ENCODE measurements at places on chromosomes 13 and 19. TPM values are rescaled to one million over a fixed set of nuclear protein-coding genes. Genes with fewer than 3 reads are reported as not detected.

GRCh38 chr19:47321630-47322029 lies 10.3 kb upstream of the C5AR2 start:
- H3K36me3 ChIP-seq = no peaks in the 10 kb centered on the region
- peaks cover 2% of the 10 kb centered on the region for H3K4me1 ChIP-seq
- no peak overlapping the region for H3K4me3 ChIP-seq
- H3K27me3 ChIP-seq = peaks cover 8% of the 10 kb centered on the region

The FPR2 gene
- not detected for total RNA-seq

The NUMBL gene
- 6.0 TPM for total RNA-seq

GRCh38 chr13:26526702-26527216 lies 30.7 kb upstream of the WASF3 start:
- H3K4me3 ChIP-seq = no peak overlapping the region
- DNase-seq = no peak
- H3K27me3 ChIP-seq = no peaks in the 10 kb centered on the region
- H3K27ac ChIP-seq = no peak overlapping the region
- H3K36me3 ChIP-seq = no peaks in the 10 kb centered on the region
- H3K4me1 ChIP-seq = no peaks in the 10 kb centered on the region

The ZNF440 gene
- total RNA-seq = 17.7 TPM

- no peak for DNase-seq
- no peaks in the 10 kb centered on the region for H3K36me3 ChIP-seq
- no peak overlapping the region for H3K27ac ChIP-seq
- no peak overlapping the region for H3K4me3 ChIP-seq
- H3K27me3 ChIP-seq = no peaks in the 10 kb centered on the region
- peaks cover 11% of the 10 kb centered on the region for H3K4me1 ChIP-seq
These were observed 48.6 kb downstream of the PEPD start for GRCh38 chr19:33472691-33473652.

- no peak overlapping the region for H3K27ac ChIP-seq
- no peak for DNase-seq
- H3K27me3 ChIP-seq = no peaks in the 10 kb centered on the region
- no peaks in the 10 kb centered on the region for H3K4me1 ChIP-seq
- no peak overlapping the region for H3K4me3 ChIP-seq
These were observed 820.6 kb upstream of the PCDH9 start for GRCh38 chr13:68050761-68051160.

The COPE gene
- total RNA-seq = 248 TPM

Measured in activated CD8-positive, alpha-beta T cell treated with anti-CD3 and anti-CD28 coated beads, Interleukin-2, amount 10 ng/mL, durations not matched to agents 7 days and 5 days (primary cell).